ENCODE measurements at places on chromosomes 1 and 21. TPM values are rescaled to one million over a fixed set of nuclear protein-coding genes. Genes with fewer than 3 reads are reported as not detected.

DNA sequence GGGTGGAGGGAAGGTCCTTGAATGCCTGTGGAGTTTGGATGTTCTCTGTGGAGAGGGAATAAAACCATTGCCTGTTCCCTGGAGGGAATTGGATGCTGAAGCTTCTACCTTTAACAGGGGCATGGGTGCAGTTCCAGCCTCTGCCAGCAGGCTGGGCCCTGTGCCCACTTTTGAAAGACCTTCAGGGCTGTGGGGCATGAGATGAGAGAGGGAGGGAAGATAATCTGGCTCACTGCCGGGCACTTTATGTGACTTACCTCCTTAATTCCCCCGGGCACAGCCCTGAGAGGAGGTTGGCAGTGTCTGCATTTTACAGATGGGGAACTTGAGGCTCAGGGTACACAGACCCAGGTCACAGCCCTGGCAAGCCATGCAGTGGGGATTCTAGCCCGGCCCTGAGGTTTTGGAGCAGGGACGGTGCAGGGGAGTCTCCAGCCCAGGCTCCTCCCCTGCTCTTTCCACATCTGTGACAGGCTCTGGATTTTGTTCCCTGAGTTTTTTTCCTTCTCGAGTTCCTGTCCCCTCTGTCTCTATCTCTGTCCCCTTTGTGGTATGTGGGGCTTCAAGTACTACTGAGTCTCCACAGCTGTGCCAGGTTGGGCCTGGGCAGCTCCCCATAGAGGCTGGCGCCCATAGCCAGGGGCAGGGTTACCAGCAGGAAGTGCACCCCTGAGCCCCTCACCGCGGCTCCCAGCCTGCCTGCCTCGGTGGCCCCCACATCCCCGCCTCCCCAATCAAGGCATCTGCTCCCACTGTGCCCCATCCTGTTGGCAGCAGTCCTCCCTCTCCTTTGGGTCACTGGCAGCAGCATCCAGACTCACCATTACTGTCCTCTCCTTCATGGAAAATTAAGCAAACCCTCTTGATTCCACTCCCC, 14.0 kb upstream of the THEMIS2 start:
- no peaks in the 10 kb centered on the region for H3K36me3 ChIP-seq
- H3K27ac ChIP-seq, result peak overlapping the region; percentile 13
- peaks cover 14% of the 10 kb centered on the region for H3K4me1 ChIP-seq
- no peaks in the 10 kb centered on the region for H3K27me3 ChIP-seq

DNA sequence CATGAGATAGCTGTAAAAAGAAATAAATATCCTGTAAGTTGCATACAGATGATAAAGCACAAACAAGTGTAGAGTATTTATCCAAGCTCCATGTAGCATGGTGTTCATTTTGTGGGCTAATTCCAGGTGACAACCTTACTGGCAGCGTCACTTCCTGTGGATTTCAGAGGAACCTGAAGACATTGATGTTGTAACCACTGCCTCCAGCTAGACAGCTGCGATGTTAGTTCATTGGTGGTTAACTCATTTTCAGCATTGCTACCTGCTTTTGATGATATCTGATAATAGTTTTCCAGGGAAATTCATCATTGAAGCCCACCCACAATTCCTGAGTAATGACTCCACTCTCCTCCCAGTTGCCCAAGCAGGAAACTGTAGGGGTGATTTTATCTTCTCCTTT, 3.0 kb downstream of the HSD3B1 start:
- no peak overlapping the region for H3K27ac ChIP-seq
- DNase-seq, result no peak
- no peaks in the 10 kb centered on the region for H3K36me3 ChIP-seq
- no peaks in the 10 kb centered on the region for H3K4me1 ChIP-seq

DNA sequence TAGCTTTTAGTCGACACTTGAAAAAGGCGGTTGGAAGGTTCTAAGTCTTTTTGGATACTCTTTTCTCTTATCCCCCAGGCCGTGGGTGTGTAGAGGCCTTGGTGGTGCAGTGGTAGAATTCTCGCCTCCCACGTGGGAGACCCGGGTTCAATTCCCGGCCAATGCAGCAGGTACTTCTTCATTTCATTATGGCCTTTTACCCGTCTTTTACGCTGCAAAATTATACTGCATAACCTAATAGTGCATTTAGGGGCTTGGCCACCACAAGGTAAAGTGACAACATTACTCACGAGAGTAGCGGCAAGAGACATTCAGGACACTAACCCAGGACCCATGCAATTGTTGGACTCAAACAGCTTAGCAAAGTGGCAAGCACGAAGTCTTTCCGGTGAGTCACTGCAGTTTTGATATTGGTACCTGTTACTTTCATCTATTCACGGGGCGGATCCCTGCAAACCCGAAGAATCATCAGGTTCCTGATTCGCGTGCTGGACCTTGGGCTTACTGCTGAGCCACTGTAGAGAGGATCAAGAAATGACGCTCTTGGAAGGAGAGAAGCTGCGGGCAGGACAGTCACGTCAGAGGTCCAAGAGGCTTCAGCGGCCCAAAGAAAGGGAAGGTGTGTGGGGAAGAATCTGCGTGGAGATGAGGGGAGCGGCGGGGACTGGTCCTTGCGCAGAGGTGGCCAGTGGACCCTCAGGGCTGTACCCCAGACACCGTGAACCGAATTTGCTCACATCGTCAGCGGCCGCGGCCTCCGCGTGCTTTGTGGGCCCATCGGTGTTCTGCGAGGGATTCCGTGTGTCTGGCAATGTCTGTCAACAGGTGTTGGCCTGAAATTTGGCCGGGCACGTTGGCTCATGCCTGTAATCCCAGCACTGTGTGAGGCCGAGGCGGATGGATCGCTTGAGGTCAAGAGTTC, 12.9 kb upstream of the RNU1-4 start:
- H3K27ac ChIP-seq, result no peak overlapping the region
- H3K4me1 ChIP-seq, result peaks cover 2% of the 10 kb centered on the region
- H3K4me3 ChIP-seq, result no peak overlapping the region
- no peaks in the 10 kb centered on the region for H3K36me3 ChIP-seq
- peaks cover 11% of the 10 kb centered on the region for H3K27me3 ChIP-seq

DNA sequence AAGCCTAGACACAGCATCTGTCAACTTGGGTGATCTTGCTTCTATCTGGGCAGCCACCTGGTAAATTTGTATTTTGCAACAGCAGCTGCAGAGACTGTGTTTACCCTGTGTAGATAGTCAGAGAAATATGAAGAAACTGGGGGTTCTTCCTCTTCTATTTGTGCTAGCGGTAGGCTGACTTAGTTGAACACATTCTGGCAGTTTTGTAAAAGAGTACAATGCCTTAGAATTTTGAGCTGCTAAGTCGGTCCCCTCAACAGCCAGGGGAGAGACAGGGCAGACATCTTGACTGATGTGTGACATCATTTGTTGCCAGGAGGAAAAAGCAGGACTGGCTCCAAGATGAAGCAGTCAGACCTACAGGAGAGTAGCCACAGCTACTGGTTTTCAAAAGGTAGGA, 53.7 kb downstream of the KCNJ6 start:
- DNase-seq, result no peak
- H3K4me3 ChIP-seq, result no peak overlapping the region
- peaks cover 3% of the 10 kb centered on the region for H3K27me3 ChIP-seq
- H3K36me3 ChIP-seq, result no peaks in the 10 kb centered on the region
- H3K27ac ChIP-seq, result no peak overlapping the region
- no peaks in the 10 kb centered on the region for H3K4me1 ChIP-seq

DNA sequence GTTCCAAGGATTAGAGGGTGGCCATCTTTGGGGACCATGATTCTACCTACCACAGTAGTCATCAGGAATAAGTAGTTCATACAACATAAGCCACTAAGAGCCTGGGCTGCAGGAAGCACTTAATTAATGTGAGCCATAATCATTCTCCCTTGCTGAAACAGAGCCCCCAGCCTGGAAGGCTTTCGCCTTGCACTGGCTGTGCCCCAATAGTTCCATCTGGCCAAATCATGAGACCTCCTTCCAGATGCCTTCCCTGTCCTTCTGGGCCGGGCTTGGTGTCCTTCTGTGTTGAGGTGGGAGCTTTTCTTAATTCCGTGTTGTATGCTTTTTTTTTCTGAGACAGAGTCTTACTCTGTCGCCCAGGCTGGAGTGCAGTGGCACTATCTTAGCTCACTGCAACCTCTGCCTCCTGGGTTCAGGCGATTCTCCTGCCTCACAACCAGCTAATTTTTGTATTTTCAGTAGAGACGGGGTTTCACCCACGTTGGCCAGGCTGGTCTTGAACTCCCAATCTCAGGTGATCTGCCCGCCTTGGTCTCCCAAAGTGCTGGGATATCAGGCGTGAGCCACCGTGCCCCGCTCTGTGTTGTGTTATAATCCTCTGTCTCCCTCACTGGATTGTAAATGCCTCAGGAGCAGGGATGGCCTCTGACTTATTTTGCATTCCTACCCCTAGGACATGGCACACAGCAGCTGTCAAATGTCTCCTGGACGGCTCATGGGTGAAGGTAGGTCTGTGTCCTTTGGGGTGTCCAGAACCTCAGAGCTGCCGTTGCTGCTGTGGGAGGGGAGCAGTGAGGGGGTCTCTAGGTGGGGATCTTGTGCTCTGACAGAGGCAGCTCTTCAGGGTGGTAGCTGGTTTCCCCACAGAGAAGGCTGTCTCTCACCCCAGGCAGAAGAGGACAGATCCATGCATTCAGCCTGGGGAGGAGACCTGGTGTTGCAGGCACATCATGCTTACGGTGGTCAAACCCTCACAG, 10.1 kb downstream of the GNG4 start:
- peaks cover 2% of the 10 kb centered on the region for H3K36me3 ChIP-seq
- peaks cover 27% of the 10 kb centered on the region for H3K4me1 ChIP-seq
- no peak overlapping the region for H3K4me3 ChIP-seq
- peak overlapping the region; percentile 38 for H3K27ac ChIP-seq

- no peak overlapping the region for H3K27ac ChIP-seq
- no peak overlapping the region for H3K4me3 ChIP-seq
- peaks cover 24% of the 10 kb centered on the region for H3K27me3 ChIP-seq
- no peaks in the 10 kb centered on the region for H3K4me1 ChIP-seq
These were observed 13.0 kb downstream of the RD3 start for GRCh38 chr1:211478801-211479578.

FAM110D gene
- total RNA-seq, result not detected

APCS gene
- total RNA-seq, result not detected

- no peak for DNase-seq
- peaks cover 17% of the 10 kb centered on the region for H3K4me1 ChIP-seq
- H3K4me3 ChIP-seq, result no peak overlapping the region
- no peaks in the 10 kb centered on the region for H3K36me3 ChIP-seq
- H3K27ac ChIP-seq, result no peak overlapping the region
These were observed 33.2 kb upstream of the ENO1 start for GRCh38 chr1:8911416-8912309.

DNA sequence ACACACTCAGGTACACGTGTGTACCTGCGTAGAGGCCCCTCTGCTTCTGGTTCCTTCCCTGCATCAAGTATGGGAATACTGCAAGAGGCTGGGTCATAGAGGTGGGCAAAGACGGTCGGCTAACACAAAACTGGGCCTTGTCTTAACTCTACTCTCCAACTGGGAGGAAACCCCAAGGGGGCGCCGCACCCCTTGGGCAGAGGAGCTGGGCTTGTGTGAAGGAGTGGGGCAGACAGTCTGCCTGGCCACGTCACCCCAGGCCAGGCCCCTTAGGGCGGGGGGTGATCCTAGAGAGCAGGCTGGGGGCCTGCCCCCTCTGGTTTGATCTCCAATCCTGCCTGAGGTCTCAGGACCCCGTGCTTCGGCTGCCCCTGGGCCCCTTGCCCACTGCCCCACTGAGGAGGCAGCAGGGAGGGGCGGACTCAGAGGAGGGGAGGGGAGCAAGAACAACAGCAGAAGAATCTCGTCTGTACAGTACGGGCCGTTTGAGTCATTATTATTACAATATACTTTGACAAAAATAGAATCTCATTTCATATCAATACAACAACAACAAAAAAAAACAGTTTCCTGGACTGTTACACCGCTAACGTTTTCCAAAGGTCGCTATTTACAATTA, 34.7 kb downstream of the MEF2D start:
- H3K4me1 ChIP-seq, result peaks cover 13% of the 10 kb centered on the region
- no peak for DNase-seq
- peaks cover 28% of the 10 kb centered on the region for H3K36me3 ChIP-seq

DNA sequence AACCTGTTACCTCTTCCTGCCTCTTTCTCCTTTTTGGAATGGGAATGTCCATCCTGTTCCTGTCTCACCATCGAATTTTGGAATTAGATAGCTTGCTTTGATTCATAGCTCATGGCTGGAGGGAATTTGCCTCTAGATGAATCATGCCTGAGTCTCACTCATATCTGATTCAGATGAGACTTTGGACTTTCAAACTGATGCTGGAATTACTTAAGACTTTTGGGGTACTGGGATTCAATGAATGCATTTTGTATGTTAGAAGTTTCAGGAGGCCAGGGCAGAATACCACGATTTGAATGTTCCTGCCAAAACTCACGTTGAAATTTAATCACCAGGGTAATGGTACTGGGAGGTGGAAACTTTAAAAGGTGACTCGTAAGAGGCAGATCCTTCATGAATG, 132.4 kb downstream of the DSCAM start:
- no peaks in the 10 kb centered on the region for H3K36me3 ChIP-seq
- H3K27ac ChIP-seq, result no peak overlapping the region

Measured in activated CD4-positive, alpha-beta T cell treated with anti-CD3 and anti-CD28 coated beads, Interleukin-2, amount 10 ng/mL, durations not matched to agents 7 days and 5 days (primary cell).